ENCODE measurements at places on chromosomes 6 and 20.
A peak's percentile ranks its signal among the peaks of the same experiment; 100 is the strongest.

GRCh38 chr20:34145280-34145819 is 33.3 kb upstream of the EIF2S2 start:
- H3K4me1 ChIP-seq, result peaks cover 6% of the 10 kb centered on the region
- H3K36me3 ChIP-seq, result no peaks in the 10 kb centered on the region
- no peak overlapping the region for H3K27ac ChIP-seq
- no peaks in the 10 kb centered on the region for H3K27me3 ChIP-seq
- no peak overlapping the region for H3K4me3 ChIP-seq

GRCh38 chr20:57910716-57911115 is 200.9 kb upstream of the PMEPA1 start:
- no peak overlapping the region for H3K4me3 ChIP-seq
- H3K4me1 ChIP-seq, result no peaks in the 10 kb centered on the region
- H3K36me3 ChIP-seq, result no peaks in the 10 kb centered on the region
- H3K27ac ChIP-seq, result no peak overlapping the region
- DNase-seq, result no peak
- H3K27me3 ChIP-seq, result no peaks in the 10 kb centered on the region

GRCh38 chr20:58308680-58309527 is 611 bp upstream of the RAB22A start:
- H3K36me3 ChIP-seq, result peaks cover 35% of the 10 kb centered on the region
- peak; percentile 79 for DNase-seq
- H3K4me1 ChIP-seq, result peaks cover 2% of the 10 kb centered on the region
- H3K4me3 ChIP-seq, result peak overlapping the region; percentile 88
- no peaks in the 10 kb centered on the region for H3K27me3 ChIP-seq
- peak overlapping the region; percentile 57 for H3K27ac ChIP-seq

- no peak overlapping the region for H3K27ac ChIP-seq
- H3K27me3 ChIP-seq, result no peaks in the 10 kb centered on the region
- H3K4me3 ChIP-seq, result no peak overlapping the region
- H3K4me1 ChIP-seq, result peaks cover 4% of the 10 kb centered on the region
- no peaks in the 10 kb centered on the region for H3K36me3 ChIP-seq
Observed at GRCh38 chr6:111068866-111069234, 18.5 kb upstream of the SLC16A10 start.

Data from endodermal cell (in vitro differentiated cells).